ENCODE measurements at places on chromosomes 12 and 14.

GRCh38 chr12:5396541-5396940 lies 35.4 kb upstream of the NTF3 start:
- DNase-seq = no peak

GRCh38 chr14:99138999-99139865 lies 132.8 kb downstream of the BCL11B start:
- no peak for DNase-seq

DNA sequence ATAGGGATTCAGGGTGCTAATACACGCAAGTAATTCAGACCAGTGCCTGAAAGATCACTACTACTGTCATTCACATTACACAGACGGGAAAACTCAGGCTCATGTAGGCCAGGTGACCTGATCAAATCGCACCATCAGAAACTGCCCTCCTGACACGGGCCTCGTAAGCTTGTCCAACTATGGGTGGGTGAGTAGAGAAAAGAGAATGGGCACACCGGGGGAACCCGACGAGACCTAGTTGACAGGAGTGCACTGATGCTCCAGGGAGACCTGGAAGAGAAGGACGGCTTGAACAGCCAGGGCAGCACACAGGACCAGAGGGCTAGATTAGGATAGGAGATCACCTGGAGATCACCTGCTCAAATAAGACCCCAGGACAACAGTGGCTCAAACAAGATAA lies 166.9 kb upstream of the DIO3 start:
- no peak for DNase-seq

DNA sequence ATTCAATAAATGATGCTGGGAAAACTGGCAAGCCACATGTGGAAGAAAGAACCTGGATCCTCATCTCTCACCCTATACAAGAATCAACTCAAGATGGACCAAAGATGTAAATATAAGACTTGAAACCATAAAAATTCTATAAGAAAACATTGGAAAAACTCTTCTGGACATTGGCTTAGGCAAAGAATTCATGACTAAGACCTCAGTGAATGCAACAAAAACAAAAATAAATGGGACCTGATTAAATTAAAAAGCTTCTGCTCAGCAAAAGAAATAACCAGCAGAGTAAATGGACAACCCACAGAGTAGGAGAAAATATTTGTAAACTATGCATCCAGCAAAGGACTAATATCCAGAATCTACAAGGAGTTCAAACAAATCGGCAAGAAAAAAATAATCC lies 24.6 kb downstream of the ATG2B start:
- DNase-seq = no peak

DNA sequence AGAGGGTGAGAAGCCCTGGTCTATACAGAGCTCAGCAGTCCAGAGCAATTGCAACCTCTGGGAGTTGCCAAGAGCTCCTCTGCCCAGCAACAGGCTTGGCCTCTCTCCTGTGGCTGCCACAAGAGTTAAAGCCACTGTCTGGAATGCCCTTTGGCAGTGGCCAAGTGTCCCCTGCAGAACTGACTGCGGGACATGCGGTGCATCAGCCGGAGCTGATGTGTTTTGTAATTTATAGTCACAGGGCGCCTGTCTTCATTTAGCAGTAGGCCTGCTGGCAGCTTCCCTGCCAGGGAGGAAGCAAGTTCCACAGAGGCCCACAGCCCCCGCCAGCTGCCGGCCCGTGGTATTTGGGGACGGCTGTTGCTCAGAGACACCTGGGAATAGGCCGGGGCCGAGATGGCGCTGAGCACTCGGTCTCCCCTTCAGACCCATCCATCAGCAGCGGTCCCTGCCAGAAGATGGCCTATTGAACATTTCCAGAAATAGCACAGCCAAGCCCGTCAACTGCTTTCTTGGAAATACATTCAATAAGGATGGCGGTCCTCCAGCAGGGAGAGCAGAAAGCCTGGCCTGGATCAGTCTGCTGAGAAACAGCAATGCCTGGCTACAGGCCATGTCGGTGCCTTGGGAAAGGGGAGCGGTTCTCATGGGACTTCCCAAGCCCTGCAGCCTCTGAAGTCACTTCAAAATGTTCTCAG lies 217.4 kb downstream of the CRADD start:
- DNase-seq = no peak

DNA sequence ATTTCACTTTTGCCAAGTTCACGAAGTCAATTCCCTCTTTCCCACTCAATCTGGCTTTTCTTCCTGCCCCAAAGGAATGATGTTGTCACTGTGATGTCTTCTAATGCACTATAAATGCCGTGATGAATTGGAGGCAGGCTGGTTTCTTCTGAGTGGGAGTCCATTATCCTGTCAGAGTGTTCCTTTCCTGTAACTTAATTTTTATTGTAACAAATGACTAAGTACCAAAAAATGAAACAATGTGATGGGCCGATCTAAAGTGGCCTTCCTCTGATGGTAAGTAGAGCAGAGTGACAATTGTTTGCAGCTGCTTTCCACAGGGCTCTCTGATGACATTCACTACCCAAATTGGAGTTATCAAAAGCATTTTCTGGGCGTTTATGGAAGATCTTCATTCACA lies 22.2 kb downstream of the TMEM30B start:
- no peak for DNase-seq

DNA sequence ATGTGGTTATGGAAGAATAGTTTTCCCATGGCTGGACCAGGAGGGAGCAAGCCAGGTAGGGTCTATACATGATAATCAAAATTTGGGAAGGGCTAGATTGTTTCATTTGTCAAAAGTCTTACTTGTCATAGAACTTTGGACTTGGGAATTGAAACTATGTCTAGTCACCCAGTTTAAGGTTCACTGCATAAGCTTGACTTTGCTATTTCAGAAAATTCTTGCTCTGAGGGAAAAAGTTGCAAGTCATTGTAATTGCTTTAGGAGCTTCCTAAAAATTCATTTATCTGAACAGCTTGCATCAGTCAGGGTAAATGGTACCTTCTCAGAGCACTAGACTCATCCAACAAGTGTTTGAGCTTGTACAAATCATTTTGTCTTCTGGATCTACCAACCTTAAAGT lies 1194.7 kb downstream of the GALC start:
- DNase-seq = no peak

GRCh38 chr14:91394105-91395081 lies 23.2 kb downstream of the CCDC88C start:
- peak; percentile 78 for DNase-seq
